ENCODE measurements at places on chromosomes 6 and 20. TPM values are rescaled to one million over a fixed set of nuclear protein-coding genes. Genes with fewer than 3 reads are reported as not detected.

Gene TBXT
- not detected for polyA plus RNA-seq

Gene TFAP2A
- 33.7 TPM for polyA plus RNA-seq

Gene BPIFB4
- polyA plus RNA-seq: not detected

Gene TMEM151B
- 0.71 TPM for polyA plus RNA-seq

- DNase-seq: no peak
These were observed 17.9 kb downstream of the GNAS start for GRCh38 chr20:58870293-58871014.

DNA sequence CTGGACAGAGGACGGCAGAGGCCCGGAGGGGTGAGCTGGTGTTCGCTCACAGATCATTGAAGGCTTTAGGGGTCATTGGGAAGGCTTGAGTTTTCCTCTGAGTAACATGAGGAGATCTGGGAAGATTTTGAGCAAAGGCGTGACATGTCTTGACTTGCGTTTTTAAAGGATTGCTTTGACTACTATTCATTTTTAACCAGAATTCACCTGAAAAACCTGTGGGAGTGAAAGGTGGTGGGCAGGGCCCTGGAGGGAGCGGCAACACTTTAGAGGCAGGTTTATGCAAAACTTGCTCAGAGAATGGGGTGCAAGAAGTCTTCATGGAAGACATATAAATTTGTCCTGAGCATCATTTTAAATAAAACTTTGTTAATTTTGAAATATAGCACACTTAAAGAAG is 72.2 kb upstream of the EEF1E1 start:
- DNase-seq: no peak

DNA sequence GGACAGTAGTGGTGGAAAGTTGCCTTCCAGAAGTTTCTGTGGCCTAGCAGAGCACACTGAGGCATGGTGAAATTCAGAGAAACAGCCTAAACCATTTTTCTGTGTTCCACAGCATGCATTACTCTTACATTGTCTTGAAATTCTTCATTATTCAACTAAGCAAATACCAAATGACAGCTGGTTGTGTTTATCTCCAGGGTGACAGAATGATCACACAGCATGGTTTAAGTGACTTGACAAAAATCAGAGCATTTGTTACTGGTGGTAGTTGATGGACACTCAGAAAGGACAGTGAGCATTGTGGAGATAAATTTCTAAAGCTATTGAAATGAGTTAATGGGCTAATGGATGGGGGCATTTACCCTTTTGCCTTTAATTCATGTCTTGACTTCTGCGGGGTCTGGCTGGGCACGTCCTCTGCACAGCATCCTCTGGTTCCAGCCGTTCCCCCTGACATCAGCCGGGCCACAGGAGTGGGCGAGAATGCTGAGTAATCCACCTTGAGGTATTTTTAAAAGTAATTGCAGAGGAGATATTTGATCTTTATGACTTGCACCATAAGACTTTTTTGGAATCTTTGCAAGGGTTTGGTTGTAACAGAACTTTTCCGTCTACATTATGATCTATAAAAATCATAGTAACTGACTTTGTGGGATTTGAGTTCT is 78.9 kb upstream of the SCP2D1 start:
- no peak for DNase-seq

DNA sequence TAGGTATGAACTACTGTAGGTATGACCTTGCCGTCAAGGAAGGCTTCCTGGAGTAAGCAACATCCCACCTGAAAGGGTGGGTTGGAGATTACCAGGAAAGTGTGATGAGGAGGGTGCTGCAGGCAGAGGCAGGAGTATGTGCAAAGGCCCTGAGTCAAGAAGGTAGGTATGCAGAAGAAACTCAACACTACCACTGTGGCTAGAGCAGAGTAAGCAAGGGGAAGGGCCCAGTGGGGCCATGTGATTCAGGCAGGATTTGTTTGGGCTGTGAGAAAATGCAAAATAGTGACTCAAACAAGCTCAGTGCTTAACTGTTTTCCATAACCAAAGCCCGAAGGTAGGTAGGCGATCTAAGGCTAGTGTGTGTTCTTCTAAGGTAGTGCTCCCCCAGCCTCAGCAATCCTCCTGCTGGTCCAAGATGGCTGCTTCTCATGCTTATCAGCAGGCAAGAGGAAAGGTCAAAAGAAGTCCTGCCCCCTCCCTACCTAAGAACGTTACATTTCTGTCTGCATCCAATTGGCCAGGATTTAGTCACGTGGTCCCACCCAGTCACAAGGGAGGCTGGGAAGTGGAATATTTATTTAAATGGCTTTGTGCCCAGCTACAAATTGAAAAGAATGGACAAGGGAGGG is 36.2 kb upstream of the HMGA1 start:
- no peak for DNase-seq

DNA sequence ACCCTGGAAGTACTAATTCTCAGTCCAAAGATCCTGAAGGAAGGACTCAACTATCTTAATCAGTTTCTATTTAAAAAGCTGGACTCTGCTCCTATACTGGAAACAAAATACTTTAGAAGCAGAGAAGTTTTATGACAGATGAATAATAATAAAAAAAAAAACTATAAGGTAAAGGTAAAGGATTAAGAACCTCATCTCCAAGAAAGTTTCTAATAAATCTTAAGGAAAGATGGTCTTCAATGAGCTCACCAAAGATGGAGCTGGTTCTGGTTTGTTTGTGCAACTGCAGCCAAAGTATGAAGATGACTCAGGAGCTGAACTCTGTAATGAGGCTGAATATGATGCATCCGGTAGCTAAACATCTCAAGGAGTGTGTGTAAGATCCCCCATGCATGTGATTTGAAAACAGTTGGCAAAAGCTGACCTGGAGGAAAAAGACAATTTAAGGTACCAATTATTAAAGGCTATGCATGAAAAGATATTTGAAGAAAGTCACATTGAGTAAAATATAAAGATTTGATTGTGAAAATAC is 25.2 kb downstream of the MED23 start:
- DNase-seq: no peak

DNA sequence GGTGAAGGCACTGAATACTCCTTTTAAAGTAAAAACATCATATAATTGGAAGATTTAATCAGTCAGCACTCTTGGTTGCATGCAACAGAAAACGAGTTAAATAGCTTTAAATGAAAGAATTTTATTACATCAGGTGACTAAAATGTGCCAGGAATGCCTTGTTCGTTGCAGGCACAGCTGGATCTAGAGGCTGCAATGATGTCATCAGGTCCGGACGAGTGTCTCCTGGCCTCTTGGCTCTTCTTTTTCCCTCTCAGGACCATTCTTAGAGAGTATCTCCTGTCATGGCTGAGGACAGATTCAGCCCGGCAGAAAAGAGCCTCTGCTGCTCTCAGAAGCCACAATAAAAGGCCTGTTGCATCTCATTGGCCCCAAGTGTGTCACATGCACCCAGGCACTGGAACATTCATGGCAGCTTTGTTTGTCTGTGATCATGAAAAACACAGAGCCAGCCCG is 510.7 kb upstream of the SULF2 start:
- no peak for DNase-seq

Measured in right renal pelvis (tissue), 4 donors.